Stimulated activated naive CD4-positive, alpha-beta T cell treated with Interleukin-2 at 50 U/mL for 16 hours (primary cell): ENCODE measurements at places on chromosomes 1 and 21.

- DNase-seq, result no peak
Measured at GRCh38 chr1:151991663-151992302, 1.9 kb downstream of the S100A10 start.

DNA sequence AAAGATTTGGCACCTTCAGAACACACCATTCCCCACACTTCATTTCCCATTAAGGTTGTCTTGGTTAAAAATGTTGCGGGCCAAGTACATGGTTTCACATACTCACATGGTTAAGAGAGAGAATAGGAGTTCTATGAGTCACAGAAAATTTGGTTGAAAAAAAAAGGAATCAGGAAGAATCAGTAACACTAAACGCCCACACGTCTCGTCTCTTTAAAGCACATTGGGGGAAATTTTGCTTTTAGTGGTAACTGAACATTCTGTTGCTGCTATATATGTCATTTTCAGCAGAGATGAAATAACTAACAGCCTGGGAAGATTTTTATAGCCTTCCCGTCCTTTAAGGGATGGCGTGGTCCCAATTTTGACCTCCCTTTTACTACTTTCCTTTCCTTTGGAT is 132.9 kb upstream of the ERG start:
- no peak for DNase-seq

- no peak for DNase-seq
Measured at GRCh38 chr1:207365063-207365462, 43.6 kb downstream of the CD55 start.

DNA sequence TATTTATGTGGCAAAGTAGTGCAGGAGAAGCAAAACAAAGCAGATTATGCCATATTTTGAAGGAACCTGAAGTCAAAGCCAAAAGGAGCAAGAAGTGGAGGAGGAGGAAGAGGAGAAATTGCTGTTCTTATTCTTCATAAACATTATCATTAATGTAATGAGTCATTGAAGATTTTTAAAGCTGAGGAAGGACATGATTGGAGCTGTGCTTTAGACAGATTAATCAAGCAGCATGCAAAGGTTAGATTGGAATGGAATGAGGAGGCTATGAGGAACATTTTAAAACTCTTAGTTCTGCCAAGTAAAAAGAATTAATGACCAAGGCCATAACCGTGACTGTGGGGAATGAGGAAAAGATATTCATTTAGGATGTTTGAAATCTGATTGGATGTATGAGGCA is 33.0 kb upstream of the HSD17B7 start:
- DNase-seq, result no peak

DNA sequence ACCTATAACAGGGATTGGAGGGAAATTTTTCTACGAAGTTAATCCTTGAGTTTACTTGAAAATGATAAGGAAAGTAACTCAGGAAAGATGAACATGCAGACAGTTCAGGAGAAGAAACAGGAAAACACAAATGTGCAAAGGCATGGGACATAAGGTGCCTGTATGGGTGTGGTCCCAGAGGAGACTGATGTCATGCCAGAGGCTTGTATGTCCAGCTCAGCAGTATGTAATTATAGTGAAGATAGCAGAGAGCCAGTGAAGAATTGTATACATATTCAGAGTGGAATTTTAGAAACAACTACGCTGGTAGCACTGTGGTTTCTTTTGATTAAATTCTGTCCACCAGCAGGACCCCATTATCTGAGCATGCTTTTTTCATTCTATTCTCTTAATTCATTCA is 179.5 kb downstream of the LRRC7 start:
- DNase-seq, result no peak

DNA sequence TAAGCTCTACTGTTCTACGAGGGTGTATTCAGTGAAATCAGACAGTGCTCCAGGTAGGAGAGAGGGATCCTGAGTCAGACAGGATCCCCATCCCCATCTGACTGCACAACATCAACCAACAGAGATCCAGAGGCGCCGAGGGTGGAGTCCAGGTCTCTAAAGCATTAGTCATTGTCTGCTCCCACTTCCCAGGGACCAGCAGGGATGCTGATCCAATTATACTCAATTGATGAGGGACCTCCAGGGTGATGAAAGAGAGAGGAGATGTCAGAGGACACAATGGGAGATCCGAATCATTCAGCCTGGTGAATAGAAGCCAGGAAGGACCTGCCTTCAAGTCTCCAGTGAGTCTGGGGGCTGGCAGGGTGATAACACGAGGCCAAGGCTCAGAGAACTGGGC is 39.5 kb upstream of the STMN1 start:
- no peak for DNase-seq

- no peak for DNase-seq
Measured at GRCh38 chr1:151002051-151002450, 4.7 kb downstream of the MINDY1 start.

GRCh38 chr1:208223136-208223535 is 21.0 kb downstream of the PLXNA2 start:
- no peak for DNase-seq

- no peak for DNase-seq
Measured at GRCh38 chr1:7768583-7768982, 2.5 kb upstream of the VAMP3 start.
